ENCODE measurements at places on chromosomes 2 and 18.

GRCh38 chr18:48929212-48929612 lies 21.6 kb downstream of the SMAD7 start:
- no peak for DNase-seq

DNA sequence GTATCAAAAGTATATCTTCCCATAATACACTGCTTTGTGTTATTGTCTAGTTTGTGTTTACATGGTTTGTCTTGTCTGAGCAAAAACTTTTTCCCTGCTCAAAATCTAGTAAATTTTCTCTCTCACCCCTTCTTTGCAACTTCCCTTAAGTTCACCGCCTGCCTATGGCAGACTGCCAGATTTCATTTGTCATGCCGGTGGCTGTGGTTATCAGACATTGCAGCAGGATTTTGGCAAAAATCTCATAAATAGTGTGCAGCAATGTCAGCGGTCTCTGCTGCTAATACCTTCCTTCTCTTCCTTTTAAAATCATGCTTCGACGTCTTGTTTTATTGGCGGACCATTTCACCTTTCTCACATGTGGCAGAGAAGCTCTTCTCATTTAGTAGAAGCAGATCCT lies 45.6 kb upstream of the TMEM178A start:
- no peak for DNase-seq

- no peak for DNase-seq
These were observed 52.7 kb downstream of the CUL3 start for GRCh38 chr2:224532441-224532840.

- DNase-seq: no peak
These were observed 133.3 kb downstream of the LCLAT1 start for GRCh38 chr2:30580391-30580790.

- DNase-seq: no peak
These were observed 295.1 kb downstream of the GALR1 start for GRCh38 chr18:77544792-77545191.

GRCh38 chr18:47593744-47594472 lies 336.6 kb downstream of the SMAD2 start:
- DNase-seq: no peak

GRCh38 chr18:8794156-8794933 lies 89.0 kb downstream of the MTCL1 start:
- no peak for DNase-seq

- no peak for DNase-seq
These were observed 98.4 kb upstream of the MYCN start for GRCh38 chr2:15841776-15842560.

DNA sequence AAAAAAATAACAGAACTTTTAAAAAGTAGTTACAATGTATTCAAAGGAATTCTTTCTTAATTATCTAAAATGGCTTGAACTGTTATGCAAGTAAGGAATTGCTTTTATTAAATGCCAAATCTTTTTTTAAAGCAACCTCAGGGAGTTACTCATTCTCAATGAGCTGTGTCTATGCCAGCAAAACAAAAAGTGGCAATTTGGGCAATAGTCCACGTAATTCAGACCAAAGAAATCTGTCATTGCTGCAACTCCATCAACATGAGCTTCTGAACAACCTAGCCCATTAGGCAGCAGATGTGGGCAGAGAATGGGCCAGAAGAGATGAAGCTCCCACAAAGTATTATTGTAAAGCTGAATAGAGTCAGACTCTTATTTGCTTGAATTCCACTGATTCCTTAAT lies 118.4 kb downstream of the ALK start:
- no peak for DNase-seq

- no peak for DNase-seq
These were observed 29.7 kb downstream of the TAF4B start for GRCh38 chr18:26255695-26256622.

DNA sequence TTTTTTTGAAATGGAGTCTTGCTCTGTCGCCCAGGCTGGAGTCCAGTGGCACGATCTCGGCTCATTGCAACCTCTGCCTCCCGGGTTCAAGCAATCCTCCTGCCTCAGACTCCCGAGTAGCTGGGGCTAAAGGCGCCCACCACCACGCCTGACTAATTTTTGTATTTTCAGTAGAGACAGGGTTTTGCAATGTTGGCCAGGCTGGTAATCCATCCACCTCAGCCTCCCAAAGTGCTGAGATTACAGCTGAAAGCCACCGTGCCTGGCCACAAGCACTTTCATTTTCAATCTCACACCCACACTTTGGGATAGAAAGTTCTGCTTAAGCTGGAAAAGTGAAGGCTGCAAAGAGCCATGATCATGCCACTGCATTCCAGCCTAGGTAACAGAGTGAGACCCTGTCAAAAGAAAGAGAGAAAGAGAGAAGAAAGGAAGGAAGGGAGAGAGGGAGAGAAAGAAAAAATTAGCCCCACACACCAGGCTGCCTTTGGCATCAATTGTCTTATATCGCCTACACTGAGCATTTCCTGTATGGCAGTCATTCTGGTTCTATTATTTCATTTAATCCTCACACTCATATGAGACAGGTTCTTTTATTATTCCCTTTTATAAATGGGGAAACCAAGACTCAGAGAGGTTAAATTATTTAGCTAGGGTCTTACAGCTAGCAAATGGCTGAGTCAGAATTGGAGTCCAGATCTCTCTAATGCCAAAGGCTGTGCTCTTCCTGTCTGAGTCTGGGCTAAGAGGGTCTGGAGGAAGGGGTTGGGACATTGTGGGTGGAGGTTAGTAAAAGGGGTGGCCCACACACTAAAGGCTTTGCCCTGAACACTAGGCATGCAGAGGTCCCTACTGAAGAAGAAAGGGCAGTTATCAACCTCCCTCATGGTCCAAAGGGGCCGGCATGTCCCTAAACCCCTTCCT lies 37.9 kb upstream of the PKDCC start:
- no peak for DNase-seq

GRCh38 chr2:238813109-238813508 lies 34.8 kb upstream of the TWIST2 start:
- DNase-seq: no peak

- no peak for DNase-seq
These were observed 115.3 kb upstream of the SCN7A start for GRCh38 chr2:166609183-166609959.

DNA sequence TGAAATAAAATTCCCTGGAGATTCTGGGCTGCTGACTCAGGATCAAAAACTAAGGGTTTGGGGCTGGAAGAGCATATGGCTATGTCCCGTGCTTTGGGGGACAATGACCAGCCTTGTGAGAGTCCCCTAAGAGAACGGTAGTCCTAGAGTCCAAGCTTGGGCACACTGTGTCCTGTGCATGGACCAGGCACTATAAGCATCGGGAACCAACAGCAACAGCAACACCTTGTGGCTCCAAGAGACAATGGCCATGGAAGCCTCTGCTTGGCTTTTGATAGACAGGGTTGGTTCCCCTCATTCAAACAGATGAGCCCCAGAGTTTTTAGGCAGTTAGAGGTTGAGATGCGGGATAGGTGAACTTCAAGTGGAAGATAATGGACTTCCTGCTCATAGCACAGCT lies 294.4 kb upstream of the CHAC2 start:
- DNase-seq: peak; percentile 98

GRCh38 chr2:147844697-147845410 lies at the start of gene ACVR2A:
Gene ACVR2A, plus strand, starts transcription at chr2:147845029. Its CDS starts 124 bp downstream, at chr2:147845153.
- no peak for DNase-seq

DNA sequence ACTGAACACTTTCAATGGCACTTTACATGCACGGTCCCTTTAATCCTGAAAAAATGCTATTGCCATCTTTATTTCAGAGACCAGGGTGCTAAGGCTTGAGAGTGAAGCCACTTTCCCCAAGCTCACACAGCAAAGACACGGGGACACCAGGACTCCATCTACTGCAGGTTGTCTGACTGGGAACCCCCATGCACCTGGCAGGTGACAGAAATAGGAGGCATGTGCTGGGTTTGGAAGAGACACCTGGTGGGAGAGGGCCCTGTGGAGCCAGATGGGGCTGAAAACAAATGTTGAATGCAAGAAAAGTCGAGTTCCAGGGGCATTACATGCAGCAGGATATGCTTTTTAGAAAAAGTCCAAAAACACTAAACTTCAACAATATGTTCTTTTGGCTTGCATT lies 5.2 kb upstream of the EHD3 start:
- DNase-seq: no peak

- DNase-seq: no peak
These were observed 209.6 kb downstream of the RPRM start for GRCh38 chr2:153268941-153269461.

DNA sequence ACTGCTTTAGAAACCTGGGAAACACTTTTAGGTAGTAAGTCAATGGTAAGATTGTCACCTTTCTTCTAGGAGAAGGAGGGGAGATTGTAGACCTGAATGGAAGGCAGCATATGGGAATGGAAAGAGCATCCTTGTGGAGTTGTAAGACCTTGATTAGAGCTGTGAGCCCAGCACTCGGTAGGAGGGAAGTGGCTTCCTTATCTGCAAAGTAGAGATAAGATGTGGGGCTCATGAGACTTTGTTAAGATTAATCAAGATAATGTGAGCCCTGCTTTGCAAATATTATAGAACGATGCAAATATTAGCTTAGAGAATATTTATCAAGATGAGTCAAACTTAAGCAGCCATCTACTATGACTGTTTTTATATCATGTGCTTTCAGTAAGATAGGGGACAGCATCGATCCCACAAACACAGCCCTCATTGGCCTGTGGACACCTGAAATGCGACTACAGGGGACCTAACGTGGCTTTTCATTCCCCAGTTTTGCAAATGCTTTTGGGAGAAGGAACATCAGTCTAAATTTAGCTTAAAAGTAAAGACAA lies 243.7 kb downstream of the LTBP1 start:
- DNase-seq: no peak

DNA sequence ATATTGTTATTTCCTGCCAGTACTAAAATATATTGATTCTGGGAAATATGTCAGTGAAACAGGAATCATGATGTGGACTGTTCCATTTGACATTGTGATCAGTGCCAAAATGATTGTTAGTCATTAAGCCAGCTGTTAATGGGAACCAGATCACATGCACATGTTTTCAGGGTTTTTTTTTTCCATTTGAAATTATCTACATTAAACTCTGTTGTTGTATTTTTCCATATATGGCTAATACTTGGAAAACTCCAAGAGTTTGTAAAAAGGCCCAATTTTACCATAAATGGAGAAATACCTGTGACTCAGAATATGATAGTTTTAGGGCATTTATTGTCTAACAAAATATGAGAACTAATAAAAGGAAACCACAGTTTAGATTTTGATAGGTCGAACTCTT lies 13.4 kb downstream of the ITGAV start:
- no peak for DNase-seq

GRCh38 chr2:239813261-239814115 lies 211.7 kb downstream of the NDUFA10 start:
- DNase-seq: no peak

DNA sequence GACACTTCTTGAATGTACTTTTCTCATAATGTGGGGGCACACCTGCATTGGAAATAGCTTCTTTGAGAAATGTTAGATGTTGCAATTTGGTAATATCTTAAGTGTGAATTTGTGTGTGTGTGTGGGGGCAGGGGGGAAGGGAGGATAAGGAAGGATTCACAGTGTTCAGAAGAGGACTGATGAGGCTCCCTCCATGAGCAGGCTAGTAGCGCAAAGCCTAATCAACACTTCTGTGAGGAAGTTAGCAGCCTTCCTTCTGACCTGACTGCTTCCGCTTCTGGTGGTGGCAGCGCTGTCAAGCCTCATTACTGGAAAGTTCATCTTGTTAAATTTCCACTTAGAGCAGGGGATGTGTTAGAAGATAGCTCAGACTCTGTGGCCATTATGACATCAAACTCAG lies 295.4 kb upstream of the SPRED2 start:
- no peak for DNase-seq

DNA sequence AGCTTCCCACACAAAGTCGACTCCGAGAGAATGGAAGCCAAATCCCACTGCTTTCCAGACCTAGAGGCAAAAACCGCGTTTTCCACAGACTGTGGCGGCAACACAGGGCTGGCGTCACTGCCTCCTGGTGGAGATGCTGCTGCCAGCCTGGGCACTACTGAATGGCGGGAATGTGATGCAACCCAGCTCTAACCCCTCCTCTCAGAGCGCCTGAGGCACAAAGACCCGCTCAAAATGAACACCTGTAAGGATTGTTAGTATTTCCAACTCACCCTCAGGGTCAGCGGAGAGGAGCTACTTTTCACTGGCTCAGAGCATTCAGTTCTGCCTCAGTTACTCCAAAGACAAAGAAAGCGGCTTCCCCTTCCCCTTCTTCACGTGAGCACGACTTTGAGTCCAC lies 548.0 kb upstream of the SALL3 start:
- no peak for DNase-seq

- DNase-seq: no peak
These were observed 28.0 kb downstream of the PNO1 start for GRCh38 chr2:68185541-68186164.

- no peak for DNase-seq
These were observed at the start of gene ESPNL for GRCh38 chr2:238100049-238100820. Gene ESPNL, plus strand, starts transcription at chr2:238100340. Its CDS starts 80 bp downstream, at chr2:238100420.

GRCh38 chr2:120497261-120497977 lies 151.5 kb downstream of the INHBB start:
- DNase-seq: no peak

DNA sequence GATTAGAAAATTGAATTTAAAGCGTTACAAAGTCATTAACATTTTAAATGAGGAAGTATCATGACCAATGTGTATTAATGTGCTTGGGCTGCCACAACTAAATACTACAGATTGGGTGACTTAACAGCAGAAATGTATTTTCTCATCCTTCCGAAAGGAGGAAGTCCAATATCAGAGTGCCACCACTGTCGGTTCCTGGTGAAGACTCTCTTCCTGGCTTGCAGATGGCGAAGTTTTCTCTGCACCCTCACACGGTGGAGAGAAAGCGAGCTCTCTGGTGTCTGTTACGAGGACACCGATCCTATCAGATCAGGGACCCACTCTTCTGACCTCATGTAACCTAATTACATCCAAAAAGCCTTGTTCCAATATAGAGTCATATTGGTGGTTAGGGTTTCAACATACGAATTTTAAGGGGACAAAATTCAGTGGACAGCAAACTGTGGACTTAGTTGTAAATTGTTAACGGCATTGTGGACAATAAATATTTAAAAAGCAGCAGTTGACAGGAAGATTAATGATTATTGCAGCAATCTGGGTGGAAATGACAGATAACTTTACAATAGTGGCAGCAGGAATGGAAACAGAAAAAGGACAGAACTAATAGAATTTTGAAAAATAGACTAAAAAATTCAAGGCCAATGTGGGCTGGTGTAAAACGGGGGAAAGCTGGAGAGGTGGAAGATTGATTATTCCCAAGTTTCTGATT lies 35.1 kb upstream of the CYRIA start:
- no peak for DNase-seq

DNA sequence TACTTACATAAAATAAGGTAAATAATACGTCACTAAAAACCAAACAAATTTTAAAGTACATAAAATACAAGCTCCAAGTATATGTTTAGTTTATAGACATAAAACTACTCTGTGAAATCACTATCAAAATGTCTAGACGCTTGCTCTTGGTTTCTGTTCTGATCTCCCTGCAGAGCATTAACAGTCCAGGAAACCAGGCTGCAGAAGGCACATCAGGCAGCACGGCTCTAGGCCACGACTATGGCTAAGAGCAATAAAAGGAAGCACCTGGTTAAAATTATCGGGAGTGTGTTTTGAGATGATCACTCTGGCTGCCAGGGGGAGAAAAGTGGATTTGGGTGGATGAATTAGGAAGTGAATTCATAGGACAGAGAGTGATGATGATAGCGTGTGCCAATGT lies 196.0 kb upstream of the SPHKAP start:
- DNase-seq: no peak

- DNase-seq: no peak
These were observed 197.0 kb downstream of the MYT1L start for GRCh38 chr2:2134037-2134436.
